SW 1271 (cell line): ENCODE measurements at places on chromosomes 11 and 22.

DNA sequence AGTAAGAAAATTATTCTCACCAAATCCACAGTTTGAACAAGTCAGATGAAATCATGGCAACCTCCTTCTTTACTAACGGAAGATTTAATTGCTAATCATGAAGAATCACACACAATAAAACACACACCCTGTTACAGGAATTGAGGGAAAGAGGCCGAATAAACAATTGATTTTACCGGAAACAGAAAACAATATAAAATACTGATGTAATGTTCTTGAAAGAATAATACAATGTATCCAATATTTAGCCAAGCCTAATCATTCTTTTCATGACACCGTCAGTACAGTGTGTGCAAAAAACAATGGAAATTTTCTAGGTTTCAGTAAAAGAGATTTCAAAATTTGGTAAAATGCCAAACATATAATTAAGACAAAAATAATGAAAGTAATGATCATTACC is 23.4 kb downstream of the ASRGL1 start:
- no peak for DNase-seq

GRCh38 chr22:26780521-26780920 is 123.1 kb downstream of the MIAT start:
- no peak for DNase-seq

- no peak for DNase-seq
Observed at GRCh38 chr11:9765320-9766101, 101.6 kb downstream of the SWAP70 start.

GRCh38 chr22:44685384-44686056 is 16.5 kb upstream of the PRR5 start:
- no peak for DNase-seq

DNA sequence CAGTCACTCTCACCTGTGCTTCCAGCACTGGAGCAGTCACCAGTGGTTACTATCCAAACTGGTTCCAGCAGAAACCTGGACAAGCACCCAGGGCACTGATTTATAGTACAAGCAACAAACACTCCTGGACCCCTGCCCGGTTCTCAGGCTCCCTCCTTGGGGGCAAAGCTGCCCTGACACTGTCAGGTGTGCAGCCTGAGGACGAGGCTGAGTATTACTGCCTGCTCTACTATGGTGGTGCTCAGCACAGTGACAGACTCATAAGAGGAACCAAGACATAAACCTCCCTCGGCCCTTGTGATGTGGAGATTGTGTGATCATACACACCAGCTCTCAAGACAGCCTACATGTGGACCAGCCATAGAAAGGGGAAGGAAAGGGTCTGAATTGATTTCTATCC is 113.3 kb downstream of the ZNF280B start:
- DNase-seq: no peak

DNA sequence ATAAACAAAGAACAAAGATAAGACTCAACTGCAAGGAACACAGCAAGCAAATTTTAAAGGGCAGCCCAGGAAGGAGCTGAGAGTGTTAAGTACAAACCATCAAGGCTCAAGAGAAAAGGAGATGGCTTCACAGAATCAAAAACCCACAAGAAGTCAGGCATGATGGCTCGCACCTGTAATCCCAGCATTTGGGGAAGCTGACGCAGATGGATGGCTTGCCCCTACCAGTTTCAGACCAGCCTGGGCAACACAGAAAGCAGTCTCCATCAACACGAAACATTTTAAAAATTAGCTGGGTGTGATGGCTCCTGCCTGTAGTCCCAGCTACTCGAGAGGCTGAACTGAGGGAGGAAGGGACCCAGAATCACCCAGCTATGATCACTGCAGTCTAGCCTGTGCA is 32.6 kb downstream of the MAPK1 start:
- DNase-seq: no peak

DNA sequence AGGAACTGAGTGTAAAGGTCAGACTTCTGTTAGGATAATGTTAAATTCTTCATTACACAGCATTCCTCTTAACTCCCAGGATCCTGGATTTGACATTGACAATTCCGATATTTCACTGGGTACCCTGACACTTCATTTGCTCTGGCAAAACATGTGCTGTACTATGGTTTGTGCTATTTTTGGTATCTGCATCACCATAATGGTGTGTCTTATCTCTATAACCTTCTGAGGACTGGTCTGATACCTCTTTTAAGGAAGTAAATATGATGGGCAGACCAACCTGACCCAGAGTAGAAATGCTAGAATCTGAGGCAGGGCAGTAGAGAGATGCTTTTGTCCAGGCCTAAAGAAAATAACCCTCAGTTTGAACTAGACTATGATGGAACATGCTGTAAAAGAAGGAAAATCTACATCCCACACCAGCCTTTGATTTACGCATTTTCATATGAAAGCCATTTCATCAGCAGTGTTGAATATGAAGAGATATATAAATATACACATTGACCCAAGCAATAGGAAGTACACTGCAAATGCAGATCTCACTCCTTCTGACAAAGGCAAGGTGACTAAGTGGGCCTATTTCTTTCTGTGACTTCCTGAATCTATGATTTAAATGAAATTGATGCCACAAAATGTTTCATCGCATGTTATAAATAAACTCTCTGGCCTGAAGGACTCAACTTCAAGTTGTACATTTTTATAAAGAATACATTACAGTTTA is 966.7 kb downstream of the DLG2 start:
- DNase-seq: no peak

DNA sequence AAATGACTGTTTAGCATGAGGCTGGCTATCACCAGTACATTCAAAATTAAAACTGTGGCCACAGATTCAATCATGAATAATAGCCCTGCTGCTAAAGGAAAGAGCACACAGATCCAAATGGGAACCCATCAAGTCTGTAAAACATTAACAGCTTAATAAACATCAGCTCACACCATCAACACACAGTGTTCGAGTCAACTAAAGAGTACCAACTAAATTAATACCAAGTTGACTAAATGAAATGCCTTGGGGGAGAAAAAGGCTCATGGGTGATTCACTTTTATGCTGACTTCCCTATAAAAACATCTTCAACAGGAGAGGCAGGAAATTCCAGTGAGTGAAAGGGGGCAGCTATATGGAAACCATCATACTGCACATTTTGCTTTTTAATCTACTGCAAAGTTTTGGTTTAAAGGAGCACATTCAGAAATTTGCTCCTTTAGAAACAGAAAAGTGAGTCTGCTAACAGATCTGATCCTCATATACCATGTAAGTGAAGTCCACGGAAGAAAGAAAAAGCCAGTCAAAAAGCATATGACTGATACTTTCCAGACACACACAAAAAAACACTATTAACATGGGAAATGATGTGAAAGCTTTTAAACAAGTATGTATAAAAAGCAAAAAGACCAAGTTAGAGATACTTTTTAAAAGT is 16.3 kb downstream of the LGR4 start:
- DNase-seq: no peak

GRCh38 chr11:14234446-14234845 is 124.5 kb downstream of the RRAS2 start:
- DNase-seq: no peak

DNA sequence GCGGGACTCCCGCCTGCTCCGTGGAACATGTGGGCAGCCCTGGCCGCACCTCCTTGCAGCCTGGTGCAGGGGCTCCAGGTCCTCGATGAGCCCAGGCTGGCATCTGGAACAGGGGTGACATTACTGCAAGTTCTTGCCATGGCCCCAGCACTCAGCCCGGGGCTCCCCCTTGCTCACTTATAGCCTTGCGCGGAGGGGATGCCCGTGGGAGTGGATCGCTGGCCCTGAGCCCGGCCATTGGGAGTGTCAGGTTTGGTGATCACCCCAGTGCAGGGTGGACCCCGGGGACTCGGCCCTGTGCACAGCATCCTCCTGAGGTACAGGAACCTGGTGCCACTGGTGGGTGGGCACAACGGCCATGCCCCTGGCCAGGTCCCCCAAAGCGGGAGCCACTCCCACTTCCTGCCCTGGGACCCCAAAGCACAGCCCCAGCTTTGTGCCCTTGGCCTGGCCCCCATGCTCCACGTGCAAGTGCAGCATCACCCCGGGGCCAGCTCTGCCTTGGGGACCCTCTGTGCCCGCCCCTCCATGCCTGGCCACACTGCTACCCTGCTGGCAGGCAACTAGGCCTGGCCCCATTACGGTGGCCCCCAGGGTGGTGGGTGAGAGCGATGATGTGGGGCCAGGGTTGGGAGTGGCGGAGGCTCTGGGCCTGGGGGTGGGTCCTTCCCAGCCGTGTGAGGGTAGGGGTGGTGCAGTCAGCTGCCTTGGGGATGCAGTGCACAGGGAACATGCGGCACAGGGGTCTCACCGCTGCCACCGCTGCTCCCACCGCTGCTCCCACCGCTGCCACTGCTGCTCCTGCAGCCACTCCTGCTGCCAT is 439.8 kb downstream of the TBC1D22A start:
- DNase-seq: no peak

DNA sequence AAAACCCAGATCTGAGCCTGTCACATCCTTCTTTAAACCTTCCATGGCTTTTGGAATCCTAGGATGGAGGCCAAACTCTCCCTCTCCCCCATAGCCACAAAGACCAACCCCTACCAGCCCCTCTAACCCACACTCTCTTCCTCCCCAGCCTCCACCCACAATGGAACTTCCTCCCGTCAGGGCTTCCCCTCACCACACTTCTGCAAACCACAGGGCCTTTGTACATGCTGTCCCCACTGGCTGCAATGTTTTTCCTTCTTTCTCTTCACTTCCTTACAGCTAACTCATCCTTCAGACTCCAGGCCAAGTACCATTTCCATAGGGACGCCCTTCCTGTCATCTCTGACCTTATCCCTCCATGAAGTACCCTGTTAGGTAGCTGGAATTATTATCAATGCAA is 393.5 kb downstream of the MN1 start:
- no peak for DNase-seq

DNA sequence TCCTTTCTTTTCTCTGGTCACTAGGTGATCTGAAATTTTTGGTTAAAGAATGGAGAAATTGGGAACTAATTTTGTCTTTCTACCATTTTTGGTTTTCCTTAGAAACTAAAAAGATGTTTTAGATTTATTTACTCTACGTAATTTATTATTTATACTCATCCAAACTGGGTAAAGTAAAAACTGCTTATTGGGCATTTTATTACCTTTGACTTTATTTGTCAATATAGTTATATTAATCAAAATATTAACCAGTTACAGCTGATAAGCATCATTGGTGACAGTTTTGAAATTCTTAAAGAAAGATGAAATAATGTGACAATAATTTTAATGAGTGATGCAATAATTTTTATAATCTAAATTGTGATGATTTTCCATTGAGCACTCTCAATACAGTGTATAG is 502.0 kb upstream of the RAG2 start:
- DNase-seq: no peak

DNA sequence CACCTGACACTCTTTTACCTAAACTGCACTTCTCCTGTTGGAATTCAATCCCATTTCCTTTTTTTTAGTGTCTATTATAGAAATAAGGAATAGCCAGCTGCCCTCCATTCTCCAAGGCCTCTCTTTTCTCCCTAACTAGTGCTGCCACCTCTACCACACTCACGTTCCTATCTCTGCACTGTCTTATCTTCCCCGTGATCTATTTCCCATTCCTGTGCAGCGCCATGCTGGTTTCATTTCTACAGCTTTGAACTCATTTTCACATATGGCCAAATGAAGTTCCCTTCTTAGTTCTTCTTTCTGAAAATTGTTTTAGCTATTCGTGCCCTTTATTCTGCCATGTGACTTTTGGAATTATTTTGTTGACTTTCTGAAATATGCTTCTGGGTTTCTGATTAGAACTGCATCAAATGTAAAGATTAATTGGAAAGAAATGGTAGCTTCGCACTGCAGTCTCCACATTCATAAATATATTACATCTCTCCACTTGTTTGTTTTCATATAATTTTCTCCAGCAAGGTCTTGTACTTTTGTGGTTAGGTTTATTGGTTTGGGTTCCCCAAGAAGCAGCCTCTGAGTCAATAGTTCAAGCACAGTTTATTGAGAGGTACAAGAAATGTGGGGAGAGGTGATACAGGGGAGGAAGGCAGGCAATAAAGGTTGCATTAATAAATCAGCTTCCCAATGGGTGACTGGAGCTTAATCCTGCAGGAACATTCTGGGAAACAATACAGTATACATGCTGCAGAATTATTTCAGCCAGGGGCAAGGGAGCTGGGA is 43.7 kb upstream of the DRD2 start:
- DNase-seq: no peak

GRCh38 chr22:27134315-27134701 is 476.9 kb downstream of the MIAT start:
- DNase-seq: peak; percentile 36

- DNase-seq: no peak
Observed at GRCh38 chr11:134584001-134584561, 172.0 kb upstream of the B3GAT1 start.

DNA sequence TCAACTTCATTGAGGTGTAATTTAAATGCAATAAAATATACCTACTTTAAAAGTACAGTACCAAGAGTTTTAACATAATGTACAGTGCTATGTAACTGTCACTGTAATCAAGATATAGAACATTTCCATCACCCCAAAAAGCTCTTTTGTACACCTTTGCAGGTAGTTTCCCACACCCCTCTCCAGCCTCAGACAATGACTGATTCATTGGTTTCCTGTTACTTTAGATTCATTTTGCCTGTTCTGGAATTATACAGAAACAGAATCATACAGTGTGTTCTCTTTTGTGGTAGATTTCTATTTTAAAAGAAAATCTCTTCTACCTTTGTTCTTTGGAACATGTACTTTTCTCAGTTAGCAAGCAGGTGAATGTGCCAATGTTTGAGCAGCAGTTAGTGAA is 38.2 kb downstream of the SHISA8 start:
- DNase-seq: no peak

DNA sequence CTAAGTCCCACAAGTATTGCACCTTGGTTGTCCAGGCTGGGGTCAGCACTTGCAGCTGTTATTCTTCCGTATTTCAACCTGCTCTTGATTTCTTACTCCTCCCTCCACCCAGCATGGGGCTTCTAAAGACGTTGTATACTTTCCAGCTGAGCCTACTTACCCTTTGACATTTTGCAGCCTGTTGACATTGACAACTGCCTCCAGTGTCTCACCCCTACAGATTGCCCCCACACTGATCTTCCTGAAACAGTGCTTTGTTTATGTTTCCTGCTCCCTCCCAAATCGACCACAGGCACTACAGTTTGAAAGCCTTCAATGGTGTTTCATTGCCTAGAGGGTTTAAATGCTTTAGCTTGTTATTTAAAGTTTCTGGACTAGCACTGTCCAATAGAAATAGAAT is 56.6 kb downstream of the FAM83F start:
- no peak for DNase-seq

GRCh38 chr11:123166071-123166559 is 28.9 kb downstream of the CLMP start:
- no peak for DNase-seq

- DNase-seq: no peak
Observed at GRCh38 chr11:12979928-12980689, 29.0 kb upstream of the RASSF10 start.

- DNase-seq: no peak
Observed at GRCh38 chr22:31288496-31289240, 3.6 kb downstream of the PIK3IP1 start.

- no peak for DNase-seq
Observed at GRCh38 chr11:113885897-113886296, 10.5 kb upstream of the USP28 start.

GRCh38 chr11:45674481-45675190 is 9.2 kb upstream of the CHST1 start:
- DNase-seq: no peak

GRCh38 chr11:60155931-60156330 is 27.0 kb downstream of the MS4A6A start:
- no peak for DNase-seq
